ENCODE measurements at places on chromosomes 6 and 20.
A peak's percentile ranks its signal among the peaks of the same experiment; 100 is the strongest.

GRCh38 chr6:35787266-35788218 lies 6.7 kb downstream of the CLPSL1 start:
- DNase-seq: no peak
- H3K27me3 ChIP-seq: peaks cover 74% of the 10 kb centered on the region
- no peaks in the 10 kb centered on the region for H3K36me3 ChIP-seq
- no peak overlapping the region for H3K4me3 ChIP-seq
- H3K4me1 ChIP-seq: no peaks in the 10 kb centered on the region
- no peak overlapping the region for H3K27ac ChIP-seq

GRCh38 chr6:56043761-56044160 lies 168.4 kb upstream of the BMP5 start:
- H3K4me3 ChIP-seq: no peak overlapping the region
- H3K36me3 ChIP-seq: no peaks in the 10 kb centered on the region
- no peaks in the 10 kb centered on the region for H3K4me1 ChIP-seq
- no peak for DNase-seq
- H3K27me3 ChIP-seq: no peaks in the 10 kb centered on the region

- H3K27ac ChIP-seq: no peak overlapping the region
- peaks cover 22% of the 10 kb centered on the region for H3K4me1 ChIP-seq
- H3K36me3 ChIP-seq: no peaks in the 10 kb centered on the region
- H3K4me3 ChIP-seq: no peak overlapping the region
Measured at GRCh38 chr6:151005896-151006632, 140.6 kb downstream of the MTHFD1L start.

DNA sequence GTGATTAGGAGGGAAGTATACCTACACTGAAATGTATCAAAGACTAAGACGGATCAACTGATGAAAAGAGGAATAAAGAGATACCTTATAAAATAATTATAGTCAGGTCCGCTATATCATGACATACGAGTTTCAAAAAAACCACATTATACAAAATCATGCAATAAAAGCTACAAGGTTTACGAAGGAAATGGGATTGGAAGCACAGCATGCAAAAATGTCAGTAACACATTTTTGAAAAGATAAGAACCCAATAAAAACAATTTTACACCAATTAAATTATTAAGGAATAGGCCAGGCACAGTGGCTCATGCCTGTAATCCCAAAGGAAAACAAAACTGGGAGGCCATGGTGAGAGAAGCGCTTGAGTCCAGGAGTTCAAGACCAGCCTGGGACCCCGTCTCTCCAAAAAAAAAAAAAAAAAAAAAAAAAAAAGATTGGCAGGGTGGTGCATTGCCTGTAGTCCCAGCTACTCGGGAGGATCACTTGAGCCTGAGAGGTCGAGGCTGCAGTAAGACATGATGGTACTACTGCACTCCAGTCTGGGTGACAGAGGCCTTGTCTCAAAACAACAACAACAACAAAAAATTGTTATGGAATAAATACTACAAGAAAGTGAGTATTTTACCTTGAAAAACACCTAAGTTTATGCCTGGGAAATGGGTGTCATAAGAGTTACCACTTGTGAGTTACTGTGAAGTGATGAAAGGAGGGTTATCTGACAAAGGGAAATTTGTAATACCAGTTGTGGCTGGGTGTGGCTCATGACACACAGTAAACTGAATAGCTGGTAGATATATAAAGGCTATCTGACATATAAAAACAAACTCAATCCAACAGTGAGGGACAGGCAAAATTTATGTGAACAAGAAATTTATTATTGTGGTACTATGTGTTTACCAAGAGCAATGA lies 45.2 kb downstream of the RANBP9 start:
- no peaks in the 10 kb centered on the region for H3K27me3 ChIP-seq
- peaks cover 4% of the 10 kb centered on the region for H3K4me1 ChIP-seq
- peak overlapping the region; percentile 25 for H3K27ac ChIP-seq
- H3K36me3 ChIP-seq: no peaks in the 10 kb centered on the region

GRCh38 chr20:33348136-33348937 lies 53.0 kb downstream of the CDK5RAP1 start:
- no peaks in the 10 kb centered on the region for H3K36me3 ChIP-seq
- no peak for DNase-seq
- no peaks in the 10 kb centered on the region for H3K27me3 ChIP-seq
- no peak overlapping the region for H3K27ac ChIP-seq
- H3K4me1 ChIP-seq: no peaks in the 10 kb centered on the region

- DNase-seq: no peak
- no peaks in the 10 kb centered on the region for H3K4me1 ChIP-seq
- no peaks in the 10 kb centered on the region for H3K36me3 ChIP-seq
- no peaks in the 10 kb centered on the region for H3K27me3 ChIP-seq
- no peak overlapping the region for H3K27ac ChIP-seq
- H3K4me3 ChIP-seq: no peak overlapping the region
Measured at GRCh38 chr6:152057832-152058498, 250.5 kb downstream of the ESR1 start.

DNA sequence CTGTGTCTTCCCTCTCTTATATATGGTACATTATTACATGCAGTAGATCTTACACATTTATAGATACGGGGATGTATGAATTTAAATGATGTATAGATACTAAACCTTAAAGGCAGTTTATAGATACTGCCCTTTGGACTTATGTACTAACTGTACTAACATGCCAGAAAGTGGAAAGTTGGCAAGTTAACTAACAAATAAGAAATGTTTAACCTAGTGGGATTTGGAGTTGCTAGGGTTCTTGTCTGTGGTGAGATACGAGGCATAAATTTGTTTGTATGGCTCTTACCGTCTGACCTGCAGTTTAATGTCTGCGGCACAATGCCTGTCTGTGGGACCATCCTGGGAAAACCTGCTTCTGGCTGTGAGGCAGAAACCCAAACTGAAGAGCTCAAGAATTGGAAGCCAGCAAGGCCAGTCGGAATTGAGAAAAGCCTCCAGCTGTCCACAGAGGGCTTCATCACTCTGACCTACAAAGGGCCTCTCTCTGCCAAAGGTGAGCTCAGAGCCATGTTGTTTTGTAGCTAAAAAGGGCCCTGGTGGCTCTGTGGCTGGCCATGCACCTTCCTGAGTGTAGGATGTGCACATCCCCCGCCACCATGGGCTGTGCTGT lies 62.9 kb upstream of the SLC22A1 start:
- H3K27me3 ChIP-seq: no peaks in the 10 kb centered on the region
- H3K27ac ChIP-seq: no peak overlapping the region
- H3K36me3 ChIP-seq: peaks cover 30% of the 10 kb centered on the region
- H3K4me3 ChIP-seq: no peak overlapping the region
- H3K4me1 ChIP-seq: no peaks in the 10 kb centered on the region

GRCh38 chr6:121652726-121653623 lies 217.5 kb downstream of the GJA1 start:
- no peaks in the 10 kb centered on the region for H3K4me1 ChIP-seq
- no peak overlapping the region for H3K4me3 ChIP-seq
- peak overlapping the region; percentile 71 for H3K27ac ChIP-seq
- no peaks in the 10 kb centered on the region for H3K27me3 ChIP-seq
- no peaks in the 10 kb centered on the region for H3K36me3 ChIP-seq

DNA sequence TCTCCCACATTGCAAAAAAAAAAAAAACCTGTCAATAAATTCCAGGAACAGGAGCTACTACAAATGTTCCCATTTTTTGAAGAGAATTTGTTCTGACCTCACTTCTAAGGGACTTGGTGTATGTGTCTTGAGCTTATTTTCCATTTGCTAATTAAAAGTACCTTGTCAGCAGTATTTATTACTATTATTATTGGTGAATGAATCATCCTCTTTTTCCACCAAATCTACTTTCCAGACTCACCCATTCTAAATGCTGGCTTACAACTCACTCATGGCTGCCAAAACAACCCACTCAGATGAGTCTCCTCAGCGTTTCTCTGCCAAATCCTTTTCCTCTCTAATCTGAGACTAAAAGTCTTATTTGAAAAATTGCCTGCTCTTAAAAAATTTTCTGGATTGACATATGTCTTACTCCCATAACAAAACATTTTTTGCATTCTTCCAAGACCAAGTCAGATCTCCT lies 33.2 kb upstream of the TASP1 start:
- no peaks in the 10 kb centered on the region for H3K27me3 ChIP-seq
- H3K27ac ChIP-seq: no peak overlapping the region
- H3K36me3 ChIP-seq: no peaks in the 10 kb centered on the region
- DNase-seq: no peak
- no peaks in the 10 kb centered on the region for H3K4me1 ChIP-seq
- H3K4me3 ChIP-seq: no peak overlapping the region

DNA sequence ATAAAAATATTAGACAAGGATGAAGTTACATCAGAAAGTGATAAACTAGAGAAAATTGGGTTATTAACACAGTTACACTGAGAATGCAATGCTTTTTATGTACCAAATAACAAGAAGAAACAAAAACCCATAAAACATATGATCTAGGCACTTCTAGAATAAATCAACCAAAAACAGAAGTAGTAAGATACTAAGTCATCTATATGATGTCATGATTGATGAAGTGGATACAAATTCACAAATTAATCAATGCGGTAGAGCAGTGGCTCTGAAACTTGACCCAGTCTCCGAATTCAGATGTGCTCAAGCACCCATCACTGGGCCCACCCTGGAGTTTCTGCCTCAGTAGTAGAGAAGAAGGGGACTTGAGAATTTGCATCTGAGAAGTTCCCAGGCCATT lies 112.1 kb upstream of the SSTR4 start:
- H3K36me3 ChIP-seq: no peaks in the 10 kb centered on the region
- H3K4me3 ChIP-seq: no peak overlapping the region
- no peaks in the 10 kb centered on the region for H3K4me1 ChIP-seq
- H3K27ac ChIP-seq: no peak overlapping the region

GRCh38 chr20:43205699-43206098 lies 16.0 kb upstream of the PTPRT start:
- H3K27ac ChIP-seq: no peak overlapping the region
- no peaks in the 10 kb centered on the region for H3K36me3 ChIP-seq
- no peaks in the 10 kb centered on the region for H3K27me3 ChIP-seq
- DNase-seq: no peak
- H3K4me1 ChIP-seq: no peaks in the 10 kb centered on the region

GRCh38 chr20:1664911-1665310 lies 7.3 kb upstream of the SIRPG start:
- no peak overlapping the region for H3K4me3 ChIP-seq
- no peaks in the 10 kb centered on the region for H3K4me1 ChIP-seq
- no peaks in the 10 kb centered on the region for H3K27me3 ChIP-seq
- no peak overlapping the region for H3K27ac ChIP-seq
- no peaks in the 10 kb centered on the region for H3K36me3 ChIP-seq

- H3K27me3 ChIP-seq: no peaks in the 10 kb centered on the region
- no peaks in the 10 kb centered on the region for H3K36me3 ChIP-seq
- H3K27ac ChIP-seq: no peak overlapping the region
Measured at GRCh38 chr6:137921823-137922222, 54.8 kb downstream of the TNFAIP3 start.

- H3K4me3 ChIP-seq: no peak overlapping the region
- no peaks in the 10 kb centered on the region for H3K36me3 ChIP-seq
- no peaks in the 10 kb centered on the region for H3K27me3 ChIP-seq
- peak overlapping the region; percentile 58 for H3K27ac ChIP-seq
- no peak for DNase-seq
Measured at GRCh38 chr20:58054780-58055373, 173.6 kb downstream of the ANKRD60 start.

DNA sequence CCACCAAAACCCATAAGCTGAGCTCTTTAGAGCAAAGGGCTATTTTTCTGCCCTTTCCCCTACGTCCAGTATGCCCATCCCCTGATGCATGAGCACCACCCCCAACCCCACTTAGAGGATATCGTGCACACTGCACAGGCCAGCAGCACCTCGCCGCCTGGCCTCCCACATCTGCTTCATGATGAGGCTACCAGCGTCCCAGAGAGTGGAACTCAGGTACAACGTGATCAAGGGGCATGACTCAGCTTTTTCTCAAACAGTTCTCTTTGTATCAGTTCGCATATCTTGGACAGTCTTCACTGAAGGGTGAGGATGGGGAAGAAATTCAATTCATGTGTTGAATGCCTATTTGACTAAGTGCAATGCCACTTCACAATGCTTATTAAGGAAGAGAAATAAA lies 81.9 kb upstream of the QKI start:
- H3K36me3 ChIP-seq: no peaks in the 10 kb centered on the region
- no peak for DNase-seq
- no peak overlapping the region for H3K4me3 ChIP-seq
- H3K4me1 ChIP-seq: no peaks in the 10 kb centered on the region

DNA sequence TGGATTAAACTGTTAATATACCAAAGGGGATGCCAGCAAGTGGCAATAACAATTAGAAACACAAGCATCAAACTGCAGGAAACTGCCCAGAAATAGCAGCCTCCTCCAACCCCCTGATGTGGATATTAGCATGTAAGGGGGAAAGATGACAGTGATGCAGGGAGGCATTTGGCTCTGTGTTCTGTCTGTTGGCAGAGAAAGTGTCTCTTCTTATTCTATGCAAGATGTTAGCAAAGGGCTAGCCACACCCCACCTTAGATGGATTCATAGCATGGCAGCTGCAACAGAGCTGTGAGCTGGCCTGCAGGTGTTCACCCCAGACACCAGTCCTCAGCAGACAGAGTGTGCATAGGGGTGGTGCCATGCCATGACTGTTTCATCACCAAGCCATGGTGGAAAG lies 38.0 kb downstream of the SCP2D1 start:
- H3K27ac ChIP-seq: peak overlapping the region; percentile 42
- peaks cover 39% of the 10 kb centered on the region for H3K4me1 ChIP-seq
- no peak for DNase-seq
- H3K4me3 ChIP-seq: no peak overlapping the region
- no peaks in the 10 kb centered on the region for H3K27me3 ChIP-seq

GRCh38 chr6:36492621-36493020 lies 49.8 kb downstream of the KCTD20 start:
- H3K4me1 ChIP-seq: peaks cover 8% of the 10 kb centered on the region
- H3K27ac ChIP-seq: peak overlapping the region; percentile 25
- no peak overlapping the region for H3K4me3 ChIP-seq
- no peak for DNase-seq

- H3K4me3 ChIP-seq: peak overlapping the region; percentile 15
- no peaks in the 10 kb centered on the region for H3K27me3 ChIP-seq
- DNase-seq: no peak
- peak overlapping the region; percentile 91 for H3K27ac ChIP-seq
- H3K36me3 ChIP-seq: no peaks in the 10 kb centered on the region
- peaks cover 70% of the 10 kb centered on the region for H3K4me1 ChIP-seq
Measured at GRCh38 chr20:45253261-45253660, 1.1 kb downstream of the SLPI start.

- H3K4me3 ChIP-seq: no peak overlapping the region
- H3K36me3 ChIP-seq: no peaks in the 10 kb centered on the region
- no peak for DNase-seq
- no peak overlapping the region for H3K27ac ChIP-seq
- H3K4me1 ChIP-seq: no peaks in the 10 kb centered on the region
- H3K27me3 ChIP-seq: no peaks in the 10 kb centered on the region
Measured at GRCh38 chr6:160259598-160259997, 977 bp upstream of the SLC22A2 start.

GRCh38 chr6:166389119-166389518 lies 6.4 kb upstream of the MPC1 start:
- H3K27me3 ChIP-seq: no peaks in the 10 kb centered on the region
- no peak overlapping the region for H3K4me3 ChIP-seq
- H3K4me1 ChIP-seq: peaks cover 2% of the 10 kb centered on the region
- H3K36me3 ChIP-seq: no peaks in the 10 kb centered on the region
- DNase-seq: no peak
